ENCODE measurements at places on chromosomes 11 and 22.

GRCh38 chr11:2470495-2470894, 25.7 kb downstream of the KCNQ1 start:
- DNase-seq: no peak

DNA sequence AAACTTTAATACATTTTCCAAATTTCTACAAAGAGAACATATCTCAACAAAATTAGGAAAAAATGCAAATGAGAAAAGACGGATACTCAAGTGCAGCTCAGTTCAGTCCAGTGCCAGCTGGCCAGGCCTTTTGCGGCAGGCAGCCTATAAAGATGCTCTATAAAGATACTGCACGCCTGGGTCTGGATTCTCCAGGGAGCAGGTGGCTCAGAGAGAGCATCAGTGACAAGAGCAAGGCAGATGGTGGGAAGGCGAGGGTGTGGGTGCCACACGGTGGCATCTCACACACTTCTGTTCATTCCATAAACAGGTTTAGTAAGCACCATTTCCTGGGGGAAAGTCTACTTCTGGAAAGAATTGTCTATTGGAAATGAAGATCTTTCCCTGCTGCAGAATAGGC, 18.1 kb upstream of the SCN3B start:
- DNase-seq: no peak

DNA sequence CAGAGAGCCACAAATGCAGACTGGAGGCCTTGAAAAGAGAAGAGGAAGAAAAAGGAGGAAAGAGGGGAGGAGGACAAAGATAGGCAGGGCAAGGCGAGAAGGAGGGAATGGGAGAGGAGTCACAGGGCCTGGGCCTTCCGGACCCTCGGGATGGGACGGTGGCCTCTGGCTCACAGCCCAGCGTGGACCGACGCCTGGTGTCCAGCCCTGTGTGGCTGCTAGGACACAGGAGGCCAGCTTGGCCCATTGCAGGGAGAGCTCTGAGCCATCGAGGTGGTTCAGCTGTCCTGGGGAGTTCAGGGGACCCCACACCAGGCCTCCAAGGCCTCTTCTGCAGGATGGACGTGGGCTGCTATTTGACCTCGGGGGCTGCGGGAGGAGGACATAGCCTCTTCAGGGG, 9.4 kb downstream of the MYO7A start:
- DNase-seq: no peak

DNA sequence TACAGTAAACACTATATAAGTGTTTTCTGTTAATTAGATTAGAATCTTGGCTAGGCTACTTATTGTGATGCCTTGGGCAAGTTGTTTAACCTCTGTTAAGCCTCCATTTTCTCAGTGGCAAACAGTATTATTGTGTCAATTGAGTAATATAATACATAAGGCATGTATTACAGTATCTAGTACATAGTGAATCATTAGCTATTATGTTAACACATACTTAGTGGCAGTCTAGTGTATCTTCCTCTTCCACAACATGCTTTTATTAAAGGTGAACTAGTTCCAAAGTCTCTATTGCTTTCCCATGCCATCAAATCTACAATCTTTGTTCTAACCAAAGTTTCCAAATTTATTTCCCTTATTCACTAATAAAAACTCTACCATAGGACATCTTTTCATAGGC, 200.9 kb downstream of the SOX6 start:
- DNase-seq: no peak

- DNase-seq: no peak
Observed at GRCh38 chr22:49586244-49586748, 241.4 kb downstream of the BRD1 start.

DNA sequence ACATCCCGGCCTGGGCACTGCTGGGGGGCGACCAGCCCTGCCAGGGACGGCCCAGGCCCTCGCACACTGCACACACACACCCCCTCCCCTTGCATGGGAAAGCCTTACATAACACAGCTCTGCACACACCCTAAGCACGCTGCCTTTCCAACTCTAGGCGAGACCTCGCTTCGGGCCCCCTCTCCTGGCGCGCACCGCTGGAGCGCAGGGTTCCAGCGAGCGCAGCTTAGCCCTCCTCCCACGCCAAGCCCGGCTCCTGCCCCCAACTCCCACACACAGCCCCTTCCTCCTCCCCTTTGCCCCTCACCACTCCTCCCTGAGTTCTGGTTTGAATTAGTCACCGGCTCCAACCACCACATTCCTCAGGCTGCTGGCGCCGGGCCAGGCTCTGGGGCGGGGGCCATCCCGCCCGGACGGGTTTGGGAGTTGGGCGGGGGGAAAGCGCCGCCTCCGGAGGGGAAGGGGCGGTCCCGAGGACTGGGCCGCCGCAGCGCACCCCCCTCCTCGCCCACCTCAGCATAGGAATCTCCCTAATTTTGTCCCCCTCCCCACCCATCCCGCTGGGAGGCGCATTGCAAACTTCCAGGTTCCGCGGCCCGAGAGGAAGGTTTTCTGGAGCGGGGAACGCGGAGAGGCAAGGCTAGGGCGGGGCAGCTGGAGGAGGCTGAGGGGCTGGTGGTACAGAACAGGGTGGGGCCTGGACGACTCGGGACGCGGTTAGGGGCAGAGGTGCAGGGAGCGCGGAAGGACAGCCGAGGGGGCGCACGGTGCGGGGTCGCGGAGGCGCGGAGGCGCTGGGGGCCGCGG, 966 bp downstream of the AHNAK start:
- peak; percentile 79 for DNase-seq

Measured in CD8-positive, alpha-beta memory T cell (primary cell).